Stimulated activated CD4-positive, alpha-beta T cell treated with anti-CD3 and anti-CD28 coated beads, Interleukin-12 subunit alpha, Interleukin-12 subunit beta, amount 100 ng/mL, for 24 hours (primary cell): ENCODE measurements at places on chromosomes 3 and 15.

DNA sequence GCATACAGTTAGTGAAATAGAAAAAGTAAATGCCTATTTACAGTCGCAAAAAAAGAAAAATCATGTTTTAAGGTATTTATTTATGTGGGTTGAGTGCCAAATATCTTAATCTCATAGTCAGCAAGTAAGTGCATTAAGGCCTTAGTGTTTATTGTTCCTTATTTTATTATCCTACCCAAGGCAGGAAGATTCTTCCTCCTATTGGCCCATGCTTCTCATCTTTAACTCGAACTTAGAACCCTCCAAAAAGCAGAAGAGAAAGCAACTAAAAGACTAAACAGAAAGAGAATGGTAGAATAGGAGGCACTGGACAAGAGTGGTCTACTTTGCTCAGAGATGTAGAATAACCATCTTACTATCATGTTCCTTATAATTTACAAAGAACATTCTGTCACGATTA lies 7.5 kb downstream of the RFX7 start:
- no peak for DNase-seq

DNA sequence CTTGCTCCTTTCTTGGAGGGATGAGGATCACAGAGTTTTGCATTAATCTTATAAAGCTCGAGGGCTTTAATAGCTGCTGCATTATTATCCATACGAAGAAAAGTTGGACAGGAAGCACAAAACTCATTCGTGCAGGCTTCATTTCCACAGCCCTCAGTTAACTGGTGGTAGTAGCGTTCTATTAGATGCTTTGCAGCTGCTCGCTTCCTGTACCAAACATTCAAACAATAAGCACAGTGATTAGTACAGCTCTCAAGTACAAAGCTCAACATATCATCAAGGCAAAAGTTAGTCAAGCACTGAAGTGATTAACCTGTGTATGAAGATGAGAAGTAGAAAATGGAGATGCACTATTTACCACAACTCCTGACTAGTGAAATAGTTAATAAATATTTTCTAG lies 63.3 kb downstream of the UBE3A start:
- DNase-seq: no peak

DNA sequence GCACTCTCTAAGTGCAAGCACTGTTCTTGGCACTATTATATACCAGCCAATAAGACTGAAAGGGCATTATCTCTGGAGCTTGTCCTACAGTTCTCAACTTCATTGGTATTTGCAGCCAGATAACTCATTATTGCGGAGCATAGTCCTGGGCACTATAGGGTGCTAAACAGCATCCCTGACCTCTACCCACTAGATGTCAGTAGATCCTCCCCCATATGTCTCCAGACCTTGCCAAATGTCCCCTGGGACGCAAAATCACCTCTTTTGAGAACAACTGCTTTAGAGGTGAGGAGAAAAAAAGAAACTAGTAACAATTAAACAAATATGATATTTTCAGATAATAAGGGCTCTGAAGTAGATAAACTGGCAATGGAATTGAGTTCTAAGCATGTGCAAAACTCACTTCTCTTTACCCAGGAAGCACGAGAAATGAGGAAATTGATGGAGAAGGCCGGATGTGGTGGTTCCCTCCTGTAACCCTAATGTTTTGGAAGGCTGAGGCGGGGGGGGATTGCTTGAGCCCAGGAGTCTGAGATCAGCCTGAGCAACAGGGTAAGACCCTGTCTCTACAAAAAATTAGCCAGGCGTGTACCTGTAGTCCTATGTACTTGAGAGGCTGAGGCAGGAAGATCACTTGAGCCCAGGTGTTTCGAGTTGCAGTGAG lies 61.4 kb downstream of the FRMD4B start:
- no peak for DNase-seq

DNA sequence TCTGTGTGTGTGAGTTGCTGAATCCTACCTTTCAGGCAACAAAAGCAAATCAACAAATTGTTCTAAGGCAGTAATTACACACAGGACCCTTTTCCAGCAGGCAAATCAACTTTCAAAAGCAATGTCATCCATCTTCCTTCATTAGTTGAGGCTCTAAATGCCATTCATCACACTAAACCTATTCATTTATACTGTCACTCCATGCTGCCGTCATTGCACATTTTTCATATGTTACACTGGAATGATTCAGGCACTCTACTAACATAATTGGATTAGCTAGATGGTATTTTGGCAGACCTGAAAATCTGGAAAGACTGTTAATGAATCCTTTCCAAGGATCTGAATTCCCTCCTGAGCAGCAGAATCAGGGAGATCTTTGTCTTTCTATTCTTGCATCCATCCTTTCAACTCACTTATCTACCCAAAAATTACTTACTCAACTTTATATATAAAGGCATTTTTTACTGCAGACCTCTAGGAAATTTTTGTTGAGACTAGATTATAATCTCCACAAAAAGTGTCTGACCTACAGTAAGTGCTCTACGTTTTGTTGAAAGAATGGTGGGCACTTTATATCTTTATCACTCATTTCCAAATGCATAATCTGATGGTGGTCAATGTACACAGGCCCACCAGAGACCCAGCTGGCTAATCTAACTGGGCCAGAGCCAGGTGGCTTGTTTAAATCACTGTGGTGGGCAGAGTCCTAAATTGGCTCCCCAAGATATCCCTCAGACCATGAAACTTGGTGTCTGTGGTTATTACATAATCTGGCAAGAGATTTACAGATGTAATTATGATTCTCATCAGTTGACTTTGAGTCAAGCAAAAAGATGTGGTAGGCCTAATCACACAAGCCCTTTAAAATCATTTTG lies 25.0 kb downstream of the MIX23 start:
- no peak for DNase-seq

DNA sequence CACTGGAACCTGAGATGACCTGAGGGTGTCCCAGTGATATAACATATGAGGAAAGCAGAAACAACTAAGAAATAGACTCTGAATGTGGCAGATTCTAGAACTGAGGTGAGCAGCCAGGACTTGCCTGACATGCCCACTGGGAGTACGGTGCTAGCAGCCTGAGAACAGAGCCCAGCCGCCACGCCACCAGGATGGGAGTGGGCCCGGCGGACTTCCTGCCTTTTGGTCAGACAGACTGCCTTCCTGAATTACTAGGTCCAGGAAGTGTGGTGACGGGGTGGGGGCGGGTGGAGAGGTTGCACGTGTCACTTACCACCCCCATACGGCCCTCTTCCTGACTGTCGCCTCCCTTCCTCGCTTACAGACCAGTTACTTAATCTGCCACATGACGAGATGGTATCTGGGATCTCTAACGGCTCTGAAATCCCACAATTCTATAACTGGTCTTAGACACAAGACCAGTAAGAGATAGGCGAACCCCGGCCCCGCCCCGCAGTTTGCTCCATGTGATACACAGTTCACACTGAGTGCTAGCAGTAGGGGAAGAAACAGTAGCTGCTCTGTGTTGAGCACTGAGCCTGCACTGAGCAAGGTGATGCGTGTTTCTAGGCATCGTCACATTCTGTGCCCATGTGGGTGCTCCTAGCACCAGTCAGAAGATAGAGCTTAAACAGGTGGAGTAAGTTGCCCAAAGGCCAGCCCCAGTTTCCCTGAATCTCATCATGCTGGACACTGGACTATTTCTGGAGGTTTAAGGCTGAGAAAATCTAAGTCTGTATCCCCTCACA lies 95.7 kb downstream of the CPN2 start:
- peak; percentile 38 for DNase-seq

DNA sequence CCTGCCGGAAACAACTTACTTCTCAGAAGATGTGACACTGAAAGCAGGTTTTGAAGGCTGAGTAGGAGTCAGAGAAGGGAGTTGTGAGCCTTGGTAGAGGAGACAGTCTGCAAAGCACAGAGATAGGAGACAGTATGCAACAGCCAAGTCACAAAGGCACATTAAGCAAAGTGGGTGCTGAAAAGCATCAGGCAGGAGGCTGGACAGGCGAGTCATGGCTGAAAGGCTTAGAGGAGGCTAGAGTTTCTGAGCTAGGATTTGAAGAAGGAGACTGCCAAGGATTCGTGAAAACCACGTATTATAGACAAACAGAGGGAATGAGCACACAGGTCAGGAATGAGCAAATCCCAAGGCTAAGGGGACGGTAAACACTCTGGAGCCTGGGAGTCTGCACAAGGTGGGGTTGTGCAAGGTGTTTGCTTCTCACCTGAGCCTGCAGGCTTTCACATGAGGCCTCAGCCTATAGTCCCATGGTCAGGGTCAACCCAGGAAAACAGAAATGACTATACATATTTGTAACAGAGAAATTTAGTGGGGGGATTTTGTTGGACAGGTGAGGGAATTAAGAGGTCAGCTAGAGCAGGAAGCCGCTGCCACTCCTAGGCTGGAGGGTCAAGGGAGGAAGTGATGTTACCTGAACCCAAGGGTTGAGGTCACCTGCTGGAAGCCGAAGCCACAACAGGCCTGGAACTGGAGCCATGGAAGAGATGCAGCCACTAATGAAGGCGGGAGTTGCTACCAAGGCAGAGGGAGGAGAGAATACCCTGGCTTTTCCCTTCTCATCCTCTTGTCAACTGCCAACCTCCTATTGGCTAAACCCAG lies 23.1 kb upstream of the TRIM71 start:
- no peak for DNase-seq

- no peak for DNase-seq
Observed at GRCh38 chr3:59734061-59734460, 684.2 kb upstream of the CFAP20DC start.

- DNase-seq: no peak
Observed at GRCh38 chr3:186775999-186776398, 7.4 kb upstream of the EIF4A2 start.

- no peak for DNase-seq
Observed at GRCh38 chr3:190362258-190362657, 25.7 kb upstream of the CLDN16 start.

GRCh38 chr3:126456211-126456610 lies 19.5 kb downstream of the ZXDC start:
- DNase-seq: no peak

GRCh38 chr3:109731639-109732473 lies 394.5 kb upstream of the DPPA4 start:
- DNase-seq: peak; percentile 4

GRCh38 chr3:45064512-45065372 lies 38.6 kb downstream of the CLEC3B start:
- DNase-seq: peak; percentile 40

GRCh38 chr15:92097474-92098178 lies 244.1 kb downstream of the SLCO3A1 start:
- no peak for DNase-seq

- DNase-seq: no peak
Observed at GRCh38 chr3:169345662-169346331, 317.7 kb downstream of the MECOM start.

DNA sequence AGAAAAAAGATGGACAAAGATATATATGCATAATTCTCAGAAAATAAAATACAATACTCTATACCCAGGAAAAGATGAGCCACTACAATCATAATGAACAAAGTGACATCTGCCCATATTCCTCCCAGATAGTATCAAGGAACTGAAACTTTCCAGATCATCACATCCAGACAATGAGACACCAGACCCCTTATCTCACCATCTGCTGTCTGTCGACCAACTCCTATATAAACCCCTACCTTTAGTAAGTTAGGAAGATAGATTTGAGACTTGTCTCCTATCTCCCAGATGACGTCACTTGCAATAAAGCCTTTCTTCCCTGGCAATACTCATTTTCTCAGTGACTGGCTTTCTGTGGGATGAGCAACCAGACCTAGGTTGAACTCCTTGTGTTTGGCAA lies 1071.6 kb downstream of the PLOD2 start:
- DNase-seq: no peak

- no peak for DNase-seq
Observed at GRCh38 chr3:155069729-155070128, 10.4 kb upstream of the MME start.

GRCh38 chr15:25985165-25985564 lies 122.0 kb upstream of the ATP10A start:
- DNase-seq: no peak

DNA sequence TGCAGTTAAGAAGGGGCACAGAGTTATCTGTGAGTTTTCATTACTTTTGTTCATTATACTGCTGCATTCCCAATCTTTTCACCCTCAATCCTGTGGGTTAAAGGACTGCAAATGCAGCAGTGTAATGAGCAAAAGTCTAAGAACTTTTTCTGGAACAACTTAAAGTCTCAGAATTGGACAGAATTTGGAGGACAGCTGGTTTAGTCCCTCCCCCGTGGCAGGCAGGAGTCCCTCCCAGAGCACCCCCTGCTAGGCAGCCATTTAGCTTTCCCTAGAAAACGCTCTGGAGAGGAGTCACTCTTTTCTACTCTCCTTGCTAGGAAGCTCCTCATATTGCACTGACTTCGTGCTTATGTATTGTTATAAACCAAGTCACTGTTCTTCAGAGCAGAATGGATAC lies 156.3 kb upstream of the UBE2E1 start:
- DNase-seq: no peak

DNA sequence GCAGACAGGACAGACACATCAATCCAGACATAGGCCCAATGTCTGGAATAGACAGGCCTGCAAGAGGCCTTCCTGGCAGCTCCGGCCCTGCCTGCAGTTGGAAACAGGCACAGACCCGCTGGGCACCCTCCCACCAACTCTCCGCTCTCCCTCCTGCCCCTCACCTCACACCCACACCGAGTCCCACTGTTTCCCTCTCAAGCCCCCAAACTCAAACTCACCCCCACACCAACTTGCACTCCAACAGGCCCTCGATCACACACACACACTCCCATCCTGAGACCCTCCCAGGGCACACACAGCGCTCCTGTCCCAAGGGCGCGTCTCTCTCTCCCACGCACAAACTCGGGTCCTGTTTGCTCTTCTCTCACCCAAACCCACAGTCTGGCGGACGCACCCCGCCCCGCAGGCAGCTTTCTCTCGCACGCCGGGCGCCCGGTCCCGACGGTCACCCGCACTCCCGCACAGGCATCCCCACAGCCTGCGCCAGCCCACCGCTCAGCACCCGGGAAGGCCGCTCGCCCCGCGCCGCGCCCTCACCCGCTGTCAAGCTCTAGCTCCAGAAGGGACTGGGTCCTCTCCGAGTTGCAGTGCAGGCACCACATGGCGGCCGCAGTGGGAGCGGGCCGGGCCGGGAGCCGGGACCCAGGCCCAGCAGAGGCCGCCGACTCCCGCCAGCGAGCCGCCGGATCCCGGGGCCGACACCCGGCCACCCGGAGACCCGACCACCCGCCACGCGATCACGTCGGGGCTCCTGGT lies 106.2 kb downstream of the IQSEC1 start:
- DNase-seq: no peak
